ENCODE measurements at places on chromosomes 11 and 22.

DNA sequence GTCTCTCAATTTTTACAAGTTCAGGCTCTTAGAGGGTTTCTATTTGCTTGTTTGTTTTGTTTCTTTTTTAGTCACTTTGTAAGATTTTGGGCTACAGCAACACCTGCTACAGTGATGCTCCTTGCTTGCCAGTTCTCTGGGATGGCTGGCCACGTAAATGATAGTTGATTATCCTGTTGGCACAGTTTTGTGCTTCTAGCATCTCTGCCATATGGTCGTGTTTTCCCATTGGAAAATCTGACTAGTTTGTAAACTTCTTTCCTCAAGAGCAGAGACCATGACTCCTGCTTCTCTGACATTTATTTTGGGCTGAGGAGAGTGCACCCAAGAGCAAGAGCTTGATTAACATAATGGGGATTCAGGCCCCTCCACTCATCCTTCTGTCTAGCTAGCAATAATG, 1621.6 kb upstream of the RAG2 start:
- no peak for DNase-seq

GRCh38 chr22:37521236-37521739, 2.1 kb upstream of the CARD10 start:
- DNase-seq = no peak

GRCh38 chr11:127385071-127385470, 384.5 kb upstream of the KIRREL3 start:
- DNase-seq = no peak

DNA sequence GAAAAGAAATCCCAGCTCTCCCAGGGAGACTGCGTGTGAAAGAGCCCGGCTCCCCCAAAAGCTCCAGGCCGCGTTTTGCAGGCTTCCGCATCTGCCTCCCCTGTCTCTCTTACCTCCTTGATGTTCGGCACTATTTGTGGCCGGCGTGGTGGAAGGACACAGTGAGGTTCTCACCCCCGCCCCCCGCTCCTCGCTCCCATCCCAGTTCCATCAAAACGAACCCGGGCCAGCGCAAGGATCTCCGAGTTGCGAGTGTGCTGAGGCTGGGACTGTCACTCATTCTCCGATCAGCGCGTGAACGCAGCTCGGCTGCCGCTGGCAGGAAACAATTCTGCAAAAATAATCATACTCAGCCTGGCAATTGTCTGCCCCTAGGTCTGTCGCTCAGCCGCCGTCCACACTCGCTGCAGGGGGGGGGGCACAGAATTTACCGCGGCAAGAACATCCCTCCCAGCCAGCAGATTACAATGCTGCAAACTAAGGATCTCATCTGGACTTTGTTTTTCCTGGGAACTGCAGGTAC, at the start of gene NCAM1:
Gene NCAM1, plus strand, starts transcription at position 275 of the 523 bp plus-strand sequence.
- DNase-seq = peak; percentile 30

DNA sequence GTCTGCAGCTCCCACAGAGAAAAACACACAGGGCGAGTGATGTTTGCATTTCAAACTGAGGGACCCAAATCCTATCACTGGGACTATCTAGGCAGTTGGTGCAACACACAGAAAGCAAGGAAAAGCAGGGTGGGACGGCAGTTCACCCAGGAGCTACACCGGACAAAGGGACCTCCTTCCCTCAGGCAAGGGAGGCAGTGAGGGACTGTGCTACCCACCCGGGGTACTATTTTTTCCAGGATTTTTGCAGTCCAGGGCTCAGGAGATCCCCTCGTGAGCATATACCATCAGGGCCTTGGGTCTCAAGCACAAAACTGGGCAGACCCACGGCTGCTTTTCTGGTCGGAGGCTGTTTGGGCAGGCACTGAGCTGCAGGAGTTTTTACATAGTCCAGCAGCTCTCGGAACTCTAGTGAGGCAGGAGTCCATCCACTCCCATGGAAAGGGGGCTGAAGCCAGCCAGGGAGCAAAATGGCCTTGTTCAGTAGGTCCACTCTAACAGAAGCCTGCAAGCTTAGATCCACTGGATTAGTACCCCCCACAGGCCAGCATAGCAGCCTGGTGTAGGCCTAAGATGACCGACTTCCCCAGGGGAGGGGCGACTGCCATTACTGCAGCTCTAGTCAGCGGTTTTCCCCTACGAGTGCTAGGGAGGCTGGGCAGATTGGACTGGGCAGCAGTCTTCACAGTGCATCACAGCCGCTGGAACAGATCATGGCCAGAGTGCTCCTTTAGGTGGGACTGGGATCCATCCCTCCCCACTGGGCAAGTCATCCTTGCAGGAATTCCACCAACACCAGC, 28.2 kb downstream of the CARD18 start:
- DNase-seq = no peak

DNA sequence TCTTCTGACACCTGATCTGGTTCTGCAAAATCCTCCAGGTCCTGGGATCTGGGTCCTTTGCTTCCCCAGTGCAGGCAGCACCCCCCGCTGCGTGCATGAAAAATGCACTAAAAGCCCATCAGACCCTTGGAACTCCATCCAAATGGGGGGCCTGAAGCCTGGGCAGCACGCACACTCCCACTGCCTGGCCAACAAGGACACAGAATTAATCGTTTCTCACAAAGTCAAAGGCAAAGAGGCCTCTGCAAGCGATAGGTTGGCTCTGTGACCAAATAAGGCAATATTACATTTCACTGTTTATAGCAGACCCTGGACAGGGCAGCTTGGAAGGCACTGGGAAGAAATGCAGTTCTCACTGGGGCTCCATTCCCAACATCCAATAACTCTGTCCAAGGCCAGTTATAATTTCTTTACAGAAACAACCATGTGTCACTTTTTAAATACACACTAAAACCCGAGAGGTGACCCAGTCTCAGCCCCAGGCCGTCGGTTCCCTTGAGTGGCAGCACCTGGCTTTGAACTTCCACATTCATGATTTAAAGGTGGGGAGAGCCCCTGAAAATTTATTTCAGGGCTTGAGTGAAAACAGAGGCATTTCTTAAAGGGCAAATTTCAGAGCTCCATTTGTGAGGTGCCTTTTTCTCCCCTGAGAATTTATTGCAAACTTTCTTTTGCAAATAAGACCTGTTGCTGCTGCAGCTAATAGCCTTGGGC, 114.4 kb upstream of the ANO1 start:
- DNase-seq = no peak

DNA sequence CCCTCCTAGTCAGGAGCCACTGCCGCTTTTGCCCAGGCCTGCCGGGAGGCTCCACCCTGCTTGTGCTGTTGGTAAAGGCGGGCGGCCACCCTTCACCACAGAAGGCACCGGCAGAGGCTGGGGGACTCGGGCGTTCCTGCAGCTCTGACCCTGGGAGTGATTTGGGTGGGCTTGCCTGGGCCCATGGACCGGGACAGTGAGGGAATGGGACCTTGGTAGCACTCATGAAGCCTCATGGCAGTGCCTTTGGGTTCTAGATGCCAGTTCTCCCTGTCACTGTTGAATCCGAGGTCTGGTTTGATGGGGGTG, 4.4 kb downstream of the TPCN2 start:
- no peak for DNase-seq
